Muscle of leg (tissue), 16 donors: ENCODE measurements at places on chromosomes 2 and 18. TPM values are rescaled to one million over a fixed set of nuclear protein-coding genes. Genes with fewer than 3 reads are reported as not detected.

- peak; percentile 25 for DNase-seq
Observed at GRCh38 chr2:24930768-24931167, 10.7 kb upstream of the ADCY3 start.

- DNase-seq, result no peak
Observed at GRCh38 chr2:68189991-68190784, 32.5 kb downstream of the PNO1 start.

DNA sequence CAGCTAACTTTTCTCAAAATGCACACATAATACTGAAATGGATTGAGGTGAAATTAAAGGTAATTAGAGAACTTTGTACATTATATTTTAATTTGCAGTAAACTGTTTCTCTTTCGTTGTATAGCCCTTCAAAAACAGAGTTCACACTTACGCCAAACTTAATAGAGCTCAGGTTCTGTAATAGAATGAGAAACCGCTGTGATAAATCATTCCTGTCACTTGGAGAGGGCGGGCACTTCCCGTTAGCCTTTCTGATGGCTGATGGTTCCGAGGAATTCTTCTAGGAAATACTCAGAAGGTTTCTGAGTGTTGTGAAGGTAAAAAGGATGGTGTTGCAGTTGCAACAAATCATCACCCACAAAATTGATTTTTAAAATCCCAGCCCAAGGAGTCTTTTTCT lies 155.8 kb upstream of the ALKAL2 start:
- DNase-seq, result no peak

GRCh38 chr2:226078666-226079065 lies 679.2 kb downstream of the NYAP2 start:
- no peak for DNase-seq

DNA sequence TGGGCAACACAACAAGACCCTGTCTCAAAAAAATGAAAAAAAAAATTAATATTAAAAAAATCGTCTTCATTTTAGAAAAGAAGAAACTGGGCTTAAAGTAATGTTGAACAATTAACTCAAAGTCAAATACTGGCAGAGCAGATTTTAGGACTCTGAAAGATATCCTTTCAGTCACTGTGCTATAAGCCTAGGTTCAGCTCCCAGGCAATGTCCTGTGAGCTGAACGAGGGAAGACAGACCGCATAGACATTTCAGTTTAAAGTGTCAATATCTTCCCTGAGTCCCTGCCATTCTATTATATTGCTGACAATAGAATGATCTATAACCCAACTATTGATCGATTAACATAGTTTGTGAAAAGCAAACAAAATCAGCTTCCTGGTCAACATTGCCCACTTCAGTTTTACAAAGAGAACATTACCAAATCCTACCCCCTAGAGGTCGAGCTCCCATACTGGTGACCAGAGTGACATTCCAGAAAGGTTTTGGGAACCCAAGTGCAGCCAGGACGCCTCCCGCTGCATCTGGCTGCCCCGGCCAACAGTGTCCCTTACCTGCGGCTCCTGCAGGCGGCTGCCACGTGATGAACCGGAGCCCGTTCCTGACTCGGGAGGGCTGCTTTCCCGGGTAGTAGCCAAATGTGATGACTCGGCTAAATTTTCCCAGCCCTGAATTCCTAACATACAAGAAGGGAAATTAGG lies 639 bp downstream of the MRO start:
- peak; percentile 15 for DNase-seq

DNA sequence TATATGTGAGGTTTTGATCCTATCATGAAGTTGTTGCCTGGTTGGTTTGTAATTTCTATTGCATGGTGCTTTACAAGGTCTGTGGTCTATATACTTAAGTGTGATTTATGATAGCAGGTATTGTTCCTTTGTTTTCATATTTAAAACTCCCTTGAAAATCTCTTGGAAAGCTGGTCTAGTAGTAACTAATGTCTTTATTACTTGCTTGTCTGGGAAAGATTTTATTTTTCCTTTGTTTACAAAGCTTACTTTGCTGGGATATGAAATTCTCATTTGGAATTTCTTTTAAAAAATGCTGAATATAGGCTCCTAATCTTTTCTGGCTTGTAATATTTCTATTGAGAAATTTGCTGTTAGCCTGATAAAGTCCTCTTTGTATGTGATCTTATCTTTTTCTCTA lies 862.9 kb upstream of the NXPH2 start:
- DNase-seq, result no peak

B4GALT6 gene
- total RNA-seq, result 3.9 TPM

UGT1A4 gene
- total RNA-seq, result not detected
